Activated CD4-positive, alpha-beta memory T cell treated with anti-CD3 and anti-CD28 coated beads for 36 hours (primary cell): ENCODE measurements at places on chromosomes 4 and X.

- DNase-seq, result no peak
- H3K36me3 ChIP-seq, result no peaks in the 10 kb centered on the region
- H3K27me3 ChIP-seq, result no peaks in the 10 kb centered on the region
These were observed 944 bp downstream of the KLF8 start for GRCh38 chrX:56233100-56233499.

- H3K36me3 ChIP-seq, result peaks cover 9% of the 10 kb centered on the region
- no peak for DNase-seq
- peaks cover 8% of the 10 kb centered on the region for H3K27me3 ChIP-seq
- H3K27ac ChIP-seq, result no peak overlapping the region
- no peak overlapping the region for H3K4me3 ChIP-seq
These were observed 32.3 kb downstream of the CC2D2A start for GRCh38 chr4:15501941-15502340.

DNA sequence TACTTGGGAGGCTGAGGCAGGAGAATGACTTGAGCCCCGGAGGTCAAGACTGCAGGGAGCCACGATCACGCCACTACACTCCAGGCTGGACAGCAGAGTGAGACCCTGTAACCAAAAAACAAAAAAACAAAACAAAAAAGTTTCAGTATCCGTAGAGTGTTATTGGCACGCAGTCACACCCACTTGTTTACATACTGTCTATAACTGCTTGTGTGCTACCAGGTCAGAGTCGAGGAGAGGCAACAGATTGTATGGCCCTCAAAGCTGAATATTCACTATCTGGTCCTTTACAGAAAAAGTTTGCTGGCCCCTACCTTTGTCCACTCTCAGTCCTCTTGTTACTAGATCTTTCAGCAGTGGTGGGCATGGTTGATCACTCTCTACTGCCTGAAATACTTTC, 8.2 kb upstream of the CD99L2 start:
- H3K36me3 ChIP-seq, result no peaks in the 10 kb centered on the region
- no peaks in the 10 kb centered on the region for H3K4me1 ChIP-seq
- no peak overlapping the region for H3K27ac ChIP-seq
- peaks cover 2% of the 10 kb centered on the region for H3K27me3 ChIP-seq

DNA sequence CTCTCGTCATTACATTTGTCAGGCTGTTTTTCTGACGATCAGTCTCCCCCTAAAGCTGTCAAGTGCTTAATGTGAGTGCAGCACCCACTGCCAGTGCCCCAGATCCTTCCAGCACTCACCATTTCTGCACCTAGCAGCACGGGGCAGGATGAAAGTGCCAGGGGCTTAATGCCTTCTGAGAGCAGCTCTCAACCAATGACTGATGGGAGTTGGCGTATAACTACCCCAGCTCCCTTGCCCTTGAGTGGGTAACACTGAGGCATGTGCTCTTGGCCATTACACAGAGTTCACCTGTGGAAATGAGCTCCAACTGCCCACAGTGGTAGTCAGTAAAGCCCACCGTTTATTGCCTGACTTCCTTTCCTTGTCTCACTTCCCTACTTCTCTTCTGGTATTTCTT, 226.2 kb upstream of the BCOR start:
- H3K27ac ChIP-seq, result no peak overlapping the region
- no peaks in the 10 kb centered on the region for H3K4me1 ChIP-seq
- no peak for DNase-seq
- H3K4me3 ChIP-seq, result no peak overlapping the region
- H3K27me3 ChIP-seq, result no peaks in the 10 kb centered on the region
- no peaks in the 10 kb centered on the region for H3K36me3 ChIP-seq
